ENCODE measurements at places on chromosomes 5 and 9. TPM values are rescaled to one million over a fixed set of nuclear protein-coding genes. Genes with fewer than 3 reads are reported as not detected.
A peak's percentile ranks its signal among the peaks of the same experiment; 100 is the strongest.

DNA sequence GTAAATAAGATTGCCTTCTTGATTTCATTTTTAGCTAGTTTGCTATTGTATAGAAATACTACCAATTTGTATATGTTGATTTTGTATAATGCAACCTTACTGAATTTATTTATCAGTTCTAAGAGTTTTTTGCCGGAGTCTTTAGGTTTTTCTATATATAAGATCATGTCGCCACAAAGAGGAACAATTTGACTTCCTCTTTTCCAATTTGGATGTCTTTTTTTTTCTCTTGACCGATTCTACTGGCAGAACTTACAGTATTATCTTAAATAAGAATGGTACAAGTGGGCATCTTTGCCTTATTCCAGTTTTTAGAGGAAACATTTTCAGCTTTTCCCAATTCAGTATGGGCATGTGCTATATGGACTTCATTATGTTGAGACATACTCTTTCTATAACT lies 624.7 kb upstream of the ACO1 start:
- DNase-seq = no peak
- no peak overlapping the region for H3K4me3 ChIP-seq
- no peaks in the 10 kb centered on the region for H3K4me1 ChIP-seq
- H3K27ac ChIP-seq = no peak overlapping the region
- no peaks in the 10 kb centered on the region for H3K36me3 ChIP-seq
- no peaks in the 10 kb centered on the region for H3K27me3 ChIP-seq

DNA sequence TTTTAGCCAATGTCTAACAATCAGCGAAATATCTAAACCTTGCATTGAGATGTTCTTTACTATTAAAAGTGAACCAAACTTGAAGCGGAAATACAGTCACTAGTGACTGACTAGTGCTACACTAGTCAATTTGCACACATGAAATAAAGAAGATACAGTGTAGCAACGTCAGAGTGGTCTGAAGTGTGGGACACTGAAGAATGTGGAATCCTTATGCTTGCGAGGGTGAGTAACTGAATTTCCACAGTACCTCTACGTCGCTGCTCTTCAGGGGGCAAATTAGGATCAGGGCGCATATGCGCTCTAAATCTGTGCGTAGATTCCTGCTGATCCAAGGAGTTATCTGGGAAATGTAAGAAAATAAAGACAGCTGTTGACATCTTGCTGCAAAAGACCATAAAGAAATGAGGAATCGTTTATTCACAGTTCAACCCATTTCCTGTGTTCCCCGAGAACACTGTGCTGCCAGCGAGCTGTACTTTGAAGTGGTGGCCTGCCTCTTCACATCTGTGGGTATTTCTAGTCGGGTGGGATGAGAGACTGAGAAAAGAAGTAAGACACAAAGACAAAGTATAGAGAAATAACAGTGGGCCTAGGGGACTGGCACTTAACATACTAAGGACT lies 39.8 kb upstream of the FLT4 start:
- peak overlapping the region; percentile 58 for H3K4me3 ChIP-seq
- peaks cover 9% of the 10 kb centered on the region for H3K27me3 ChIP-seq
- peak overlapping the region; percentile 34 for H3K27ac ChIP-seq

GRCh38 chr5:148898413-148899075 lies 72.1 kb downstream of the ADRB2 start:
- no peaks in the 10 kb centered on the region for H3K36me3 ChIP-seq
- H3K4me3 ChIP-seq = no peak overlapping the region
- H3K4me1 ChIP-seq = no peaks in the 10 kb centered on the region

DNA sequence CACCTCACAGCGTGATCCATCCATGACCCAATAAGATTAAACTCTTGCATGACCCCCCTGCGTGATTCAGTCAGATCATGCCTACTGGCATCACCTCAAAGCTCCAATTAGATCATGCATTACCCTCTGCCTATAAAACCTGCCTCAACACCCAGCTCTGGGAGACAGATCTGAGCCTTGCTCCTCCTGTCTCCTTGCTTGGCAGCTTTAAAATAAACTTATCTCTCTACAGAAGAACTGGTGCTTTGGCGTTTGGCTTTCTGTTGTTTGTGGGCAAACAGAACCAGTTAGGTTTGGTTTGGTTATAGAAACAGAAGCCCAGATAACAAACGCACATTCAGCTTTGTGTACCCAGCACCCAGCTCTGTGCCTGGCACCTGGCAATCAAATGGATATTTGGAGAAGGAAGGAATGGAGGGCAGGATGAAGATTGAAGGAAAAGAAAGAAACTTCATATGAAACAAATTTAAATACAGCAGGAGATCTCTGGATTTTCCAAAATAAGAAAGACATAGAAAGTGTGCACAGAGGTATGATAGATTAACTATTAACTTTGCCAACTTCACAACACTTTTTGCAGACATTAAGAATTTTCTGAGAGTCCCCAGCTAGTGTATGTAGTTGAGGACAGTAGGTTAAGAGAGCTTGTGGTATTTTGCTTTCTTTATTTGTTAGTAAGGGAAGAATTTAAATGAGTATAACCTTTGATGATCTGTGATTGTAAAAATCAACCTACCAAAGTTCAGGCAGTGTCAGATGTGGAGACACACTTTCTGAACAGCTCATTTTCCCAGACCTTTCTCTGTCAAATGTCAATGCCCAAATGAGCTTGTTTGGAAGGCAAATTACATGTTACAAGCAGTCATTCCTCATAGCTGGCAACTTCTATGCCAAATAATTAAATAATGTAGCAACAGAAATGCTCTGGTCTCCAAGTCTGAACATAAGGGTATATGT lies 102.1 kb upstream of the ASTN2 start:
- no peak overlapping the region for H3K27ac ChIP-seq
- no peaks in the 10 kb centered on the region for H3K27me3 ChIP-seq
- no peak overlapping the region for H3K4me3 ChIP-seq
- no peaks in the 10 kb centered on the region for H3K36me3 ChIP-seq

DNA sequence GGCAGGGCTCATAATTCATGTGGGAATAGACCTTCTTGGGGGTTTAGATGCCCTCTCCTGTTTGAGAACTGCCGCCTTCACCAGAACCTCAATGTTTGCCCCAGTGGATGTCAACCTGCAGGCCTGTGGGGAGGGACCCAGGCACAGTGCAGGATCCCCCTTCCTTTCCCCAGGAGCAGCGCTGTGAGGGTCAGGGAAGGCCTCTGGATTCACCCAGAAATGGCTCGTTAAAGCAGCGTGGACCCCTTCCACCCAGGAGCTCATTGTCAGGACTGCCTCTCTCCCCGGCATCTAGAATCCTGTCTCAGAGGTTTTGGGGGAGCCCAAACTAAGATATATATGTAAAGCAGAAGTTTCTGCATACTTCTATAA lies 188.3 kb downstream of the GADD45G start:
- H3K4me1 ChIP-seq = peaks cover 3% of the 10 kb centered on the region
- no peaks in the 10 kb centered on the region for H3K36me3 ChIP-seq
- H3K4me3 ChIP-seq = no peak overlapping the region
- no peak for DNase-seq
- H3K27me3 ChIP-seq = peaks cover 3% of the 10 kb centered on the region

DNA sequence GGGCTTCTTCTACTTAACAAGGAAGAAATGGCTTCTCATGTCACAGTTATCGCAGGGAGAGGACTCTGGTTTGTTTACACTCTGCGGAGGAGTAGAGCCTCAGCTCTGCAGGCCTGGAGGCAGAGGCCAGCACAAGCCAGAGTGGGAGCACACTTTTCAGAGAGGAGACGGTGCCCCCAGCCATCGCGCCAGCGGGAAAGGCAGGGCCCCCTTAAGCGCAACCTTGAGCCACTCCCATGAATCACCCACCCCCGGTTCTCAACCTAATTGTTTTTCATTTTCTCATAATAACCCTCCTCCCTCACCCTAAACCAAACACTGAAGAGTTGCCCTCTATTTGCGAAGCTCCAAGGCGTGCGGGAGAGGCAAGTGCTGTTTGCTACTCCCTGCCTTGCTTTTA lies 208.4 kb upstream of the TBCA start:
- H3K27me3 ChIP-seq = peaks cover 22% of the 10 kb centered on the region
- no peaks in the 10 kb centered on the region for H3K36me3 ChIP-seq
- no peaks in the 10 kb centered on the region for H3K4me1 ChIP-seq

DNA sequence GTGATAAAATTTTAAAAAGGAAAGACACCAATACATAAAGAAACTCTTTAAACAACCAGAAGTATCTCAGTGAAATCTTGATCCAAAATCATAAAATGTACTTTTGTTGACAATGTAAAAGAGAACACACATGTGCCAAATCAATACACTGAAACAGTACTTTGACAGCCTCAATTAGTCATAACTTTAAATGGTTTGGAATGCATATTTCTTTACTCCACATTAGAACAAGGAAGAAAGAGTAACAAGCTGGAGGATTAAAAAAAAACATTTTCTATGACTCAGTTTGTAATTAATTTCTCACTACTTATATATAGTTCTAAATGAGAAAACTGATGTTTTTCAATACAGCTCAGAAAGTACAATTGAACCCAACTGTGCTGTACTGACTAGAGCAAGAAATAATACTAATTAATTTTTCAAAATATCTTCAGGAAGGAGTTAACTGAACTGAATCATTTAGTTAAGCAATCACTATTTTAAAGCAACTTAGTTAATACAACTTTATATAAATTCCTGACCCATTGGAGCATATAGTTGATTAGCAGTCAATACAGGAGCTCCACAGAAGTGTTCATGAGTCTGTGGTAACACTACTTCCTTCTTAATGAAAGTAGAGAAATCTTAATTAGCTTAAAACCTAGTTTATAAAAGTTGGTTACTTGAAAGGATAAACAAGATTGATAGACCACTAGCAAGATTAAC lies 101.0 kb downstream of the NR3C1 start:
- H3K4me1 ChIP-seq = peaks cover 19% of the 10 kb centered on the region
- H3K36me3 ChIP-seq = peaks cover 71% of the 10 kb centered on the region
- no peak for DNase-seq
- H3K27ac ChIP-seq = no peak overlapping the region
- H3K27me3 ChIP-seq = no peaks in the 10 kb centered on the region

DNA sequence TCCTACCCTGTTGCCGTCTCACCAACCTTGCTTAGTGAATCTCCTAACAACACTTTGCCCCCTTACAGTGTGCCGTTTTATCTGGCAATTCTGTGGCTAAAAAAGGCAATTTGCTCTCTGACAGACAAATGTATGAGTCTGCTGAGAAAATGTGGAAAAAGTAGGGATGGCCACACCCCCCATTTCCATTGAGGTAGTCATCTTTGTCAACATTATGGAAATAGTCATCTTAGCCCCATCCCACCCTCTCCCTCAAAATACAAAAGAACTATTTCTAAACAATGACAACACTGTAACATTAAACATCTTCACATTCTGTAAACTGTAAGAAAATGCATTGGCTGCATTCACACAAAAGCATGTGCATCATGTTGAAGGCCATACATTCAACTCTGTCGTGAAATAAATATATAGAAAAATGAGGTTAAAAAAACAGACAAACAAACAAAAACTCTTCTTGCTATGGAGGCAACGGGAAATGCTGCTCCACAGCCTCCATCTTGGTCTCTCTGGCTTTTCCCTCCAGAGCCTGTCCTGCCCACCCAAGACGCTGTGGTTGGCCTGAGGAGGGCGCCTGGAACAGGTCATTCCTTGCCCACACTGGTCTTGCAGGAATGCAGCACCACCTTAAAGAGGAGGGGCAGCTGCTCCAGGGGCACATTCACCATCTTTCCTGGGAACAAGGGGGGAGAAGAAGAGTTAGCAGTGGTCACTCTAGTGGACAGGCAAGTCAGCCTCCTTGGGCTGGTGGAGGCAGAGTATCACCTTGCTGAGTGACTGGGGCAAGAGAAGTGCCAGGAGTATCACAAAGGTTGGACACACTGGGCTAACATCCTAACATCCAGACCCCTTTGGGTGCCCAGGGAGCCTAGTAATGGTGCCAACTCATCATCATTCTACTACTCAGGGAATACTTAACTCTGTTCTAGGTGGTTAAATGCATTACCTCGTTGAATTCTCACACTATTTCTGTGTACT lies 15.2 kb upstream of the NR5A1 start:
- no peak overlapping the region for H3K4me3 ChIP-seq
- no peak for DNase-seq
- H3K4me1 ChIP-seq = no peaks in the 10 kb centered on the region
- peaks cover 6% of the 10 kb centered on the region for H3K27me3 ChIP-seq
- H3K36me3 ChIP-seq = no peaks in the 10 kb centered on the region

DNA sequence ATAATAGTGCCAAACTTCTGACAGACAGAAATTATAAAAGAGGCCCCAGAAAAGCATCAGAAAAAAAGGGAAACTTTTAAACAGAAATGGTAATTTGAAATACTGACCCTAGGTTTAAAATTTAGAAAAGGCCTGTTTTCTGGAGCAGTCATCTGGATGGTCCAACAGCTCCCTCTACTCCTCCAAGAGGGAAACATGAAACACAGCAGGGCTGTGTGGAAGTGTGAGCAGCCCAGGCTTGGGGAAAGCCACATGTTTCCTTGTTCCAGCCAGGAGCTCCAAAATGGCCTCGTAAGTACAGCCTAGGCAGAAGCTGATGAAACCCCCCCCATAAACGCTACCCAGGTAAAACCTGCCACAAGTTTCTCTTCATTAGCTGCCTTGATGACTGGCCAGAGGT lies 499.3 kb upstream of the ADAMTS16 start:
- DNase-seq = no peak
- H3K36me3 ChIP-seq = no peaks in the 10 kb centered on the region
- no peak overlapping the region for H3K4me3 ChIP-seq
- H3K27me3 ChIP-seq = no peaks in the 10 kb centered on the region
- H3K4me1 ChIP-seq = no peaks in the 10 kb centered on the region
- no peak overlapping the region for H3K27ac ChIP-seq

DNA sequence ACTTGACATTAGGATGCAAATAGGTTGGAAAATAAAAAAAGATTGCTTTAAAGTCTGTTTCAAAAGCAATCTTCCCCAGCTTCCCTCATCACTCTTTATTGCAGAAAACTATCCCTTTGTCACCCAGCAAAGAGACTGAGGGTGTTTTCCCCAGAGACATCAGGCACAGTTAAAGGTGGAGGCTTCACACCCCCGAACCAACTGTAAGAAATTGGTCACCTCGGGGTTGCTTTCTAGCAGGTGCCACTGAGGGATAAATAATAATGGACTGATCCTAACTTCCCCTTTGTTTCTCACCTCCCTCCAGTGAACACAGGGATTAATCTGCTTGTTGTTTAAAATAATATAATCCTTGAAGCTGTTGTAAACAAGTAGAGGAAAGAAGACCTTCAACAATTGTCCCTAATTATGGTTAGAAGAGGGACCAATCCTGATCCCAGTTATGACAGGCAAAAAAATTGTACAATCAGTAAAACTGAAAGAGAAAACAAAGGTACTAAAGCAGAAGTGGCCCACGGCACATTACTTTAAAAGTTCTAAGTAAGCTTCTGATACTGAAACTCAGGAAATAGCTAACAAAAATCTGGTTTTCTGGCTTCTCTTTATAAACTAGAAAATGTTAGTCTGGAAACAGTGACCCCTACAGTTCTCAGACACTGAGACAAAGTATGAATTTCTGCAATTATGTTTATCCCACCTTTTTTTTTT lies 6.6 kb upstream of the PCSK1 start:
- H3K4me3 ChIP-seq = no peak overlapping the region
- no peak overlapping the region for H3K27ac ChIP-seq
- H3K36me3 ChIP-seq = no peaks in the 10 kb centered on the region
- H3K27me3 ChIP-seq = peaks cover 47% of the 10 kb centered on the region
- no peak for DNase-seq

Gene PCDHGB4
- total RNA-seq = 0.21 TPM

Measured in activated CD4-positive, alpha-beta T cell treated with anti-CD3 and anti-CD28 coated beads, Interleukin-2, amount 10 ng/mL, durations not matched to agents 24 days and 14 days (primary cell).